Neural progenitor cell (in vitro differentiated cells): ENCODE measurements at places on chromosomes 4 and X. TPM values are rescaled to one million over a fixed set of nuclear protein-coding genes. Genes with fewer than 3 reads are reported as not detected.

PNMA6F gene
- total RNA-seq: 0.22 TPM in 1 of 2 replicates, not detected in the other

GRCh38 chrX:131366407-131366806 is 77.3 kb upstream of the IGSF1 start:
- DNase-seq: no peak

GRCh38 chr4:36006226-36006625 is 238.1 kb downstream of the ARAP2 start:
- no peak for DNase-seq

DNA sequence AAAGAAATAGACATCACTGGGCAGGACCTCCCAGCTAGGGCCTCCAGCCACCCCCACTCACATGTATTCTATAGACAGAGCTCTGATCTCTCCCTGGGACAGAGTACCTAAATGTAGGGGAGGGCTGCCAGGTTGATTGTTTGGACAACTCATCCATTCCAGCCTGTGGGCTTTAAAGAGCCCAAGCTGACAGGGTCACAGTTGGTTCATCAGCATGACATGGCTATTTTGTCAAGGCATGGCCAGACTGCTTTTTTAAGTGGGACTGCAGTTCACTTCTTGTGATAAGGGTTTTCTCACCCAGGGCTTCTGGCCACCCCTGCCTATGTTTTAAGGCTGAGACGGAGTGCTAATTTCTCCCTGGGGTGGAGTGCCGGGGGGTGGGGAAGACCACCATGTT is 63.3 kb downstream of the KLHL4 start:
- DNase-seq: no peak

DNA sequence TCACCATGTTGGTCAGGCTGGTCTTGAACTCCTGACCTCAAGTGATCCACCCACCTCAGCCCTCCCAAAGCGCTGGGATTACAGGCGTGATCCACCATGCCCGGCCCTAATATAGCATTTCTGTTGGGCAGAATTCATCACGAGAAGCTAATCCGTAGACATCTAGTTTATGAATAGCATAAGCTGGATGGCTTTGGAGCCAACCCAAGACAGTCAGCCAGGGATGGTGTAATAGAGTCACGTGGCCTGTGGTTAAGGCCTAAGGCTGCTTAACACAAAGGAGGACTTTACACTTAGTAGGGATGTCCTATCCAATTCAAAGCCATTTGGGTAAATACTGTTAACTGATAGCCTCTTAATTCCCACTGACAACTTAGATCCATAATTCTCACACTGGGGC is 173.6 kb downstream of the RAP1GDS1 start:
- no peak for DNase-seq
